ENCODE measurements at places on chromosomes 3 and 15.

DNA sequence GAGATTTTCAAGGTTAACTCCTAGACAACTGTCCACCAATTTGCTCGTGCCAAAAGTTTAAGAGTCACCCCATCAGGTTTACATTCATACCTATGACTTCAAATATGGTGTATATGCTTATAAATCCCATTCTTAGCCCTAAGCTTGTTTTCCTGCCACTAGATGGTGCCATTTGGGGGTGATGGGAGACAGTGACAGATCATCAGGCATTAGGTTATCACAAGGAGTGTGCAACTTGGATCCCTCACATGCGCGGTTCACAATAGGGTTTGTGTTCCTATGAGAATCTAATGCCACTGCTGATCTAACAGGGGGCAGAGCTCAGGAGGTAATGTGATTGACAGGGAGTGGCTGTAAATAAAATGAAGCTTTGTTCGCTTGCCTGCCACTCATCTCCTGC is 182.7 kb downstream of the CNTN6 start:
- no peak for DNase-seq

DNA sequence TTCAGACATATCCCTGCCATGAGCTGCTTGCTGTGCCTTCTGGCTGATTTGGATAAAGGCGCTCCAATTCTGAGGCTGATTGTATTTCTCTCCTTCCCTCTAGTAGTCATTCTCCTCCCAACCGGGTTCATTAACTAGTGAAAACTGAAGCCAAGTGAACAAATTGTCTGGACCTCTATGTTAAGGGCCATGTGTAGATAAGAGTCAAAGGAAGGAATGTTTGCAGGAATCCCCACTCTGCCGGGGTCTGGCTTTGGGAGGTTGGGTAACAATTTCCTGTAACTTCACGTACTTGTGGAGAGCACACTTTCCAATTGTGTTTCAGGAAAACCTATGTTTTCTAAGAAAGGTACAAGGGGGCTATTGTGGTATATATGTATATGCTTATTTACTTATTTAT is 38.2 kb upstream of the SUCLG2 start:
- DNase-seq = no peak

- no peak for DNase-seq
These were observed 1.4 kb downstream of the MGLL start for GRCh38 chr3:127820826-127821313.

DNA sequence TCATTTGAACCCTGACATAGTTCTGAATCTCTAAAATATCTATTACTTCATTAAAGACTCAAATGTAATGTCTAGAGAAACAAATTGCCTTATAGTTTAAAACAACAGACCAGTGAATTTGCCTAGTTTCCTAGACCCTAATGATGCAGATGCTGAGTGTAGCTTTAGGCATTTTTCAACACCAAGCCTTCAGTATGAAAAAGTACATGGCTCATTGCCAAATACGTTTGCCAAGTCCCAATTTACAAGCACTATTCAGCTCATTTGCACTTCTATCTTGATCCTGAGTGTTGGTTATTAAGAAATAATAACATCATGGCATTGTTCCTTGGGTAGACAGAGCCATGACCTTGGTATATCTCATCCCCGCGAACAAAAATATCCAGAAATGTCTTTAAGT is 46.8 kb downstream of the EOMES start:
- no peak for DNase-seq

GRCh38 chr3:120125992-120126391 is 31.7 kb upstream of the GSK3B start:
- DNase-seq = no peak

GRCh38 chr3:55482496-55483195 is 4.5 kb downstream of the WNT5A start:
- no peak for DNase-seq

Data from left forelimb (tissue), 1 donor.